ENCODE measurements at places on chromosomes 7 and 10.
A peak's percentile ranks its signal among the peaks of the same experiment; 100 is the strongest.

- no peak overlapping the region for H3K4me3 ChIP-seq
- H3K36me3 ChIP-seq, result no peaks in the 10 kb centered on the region
- no peak overlapping the region for H3K27ac ChIP-seq
Observed at GRCh38 chr7:151758622-151759540, 118.0 kb downstream of the PRKAG2 start.

DNA sequence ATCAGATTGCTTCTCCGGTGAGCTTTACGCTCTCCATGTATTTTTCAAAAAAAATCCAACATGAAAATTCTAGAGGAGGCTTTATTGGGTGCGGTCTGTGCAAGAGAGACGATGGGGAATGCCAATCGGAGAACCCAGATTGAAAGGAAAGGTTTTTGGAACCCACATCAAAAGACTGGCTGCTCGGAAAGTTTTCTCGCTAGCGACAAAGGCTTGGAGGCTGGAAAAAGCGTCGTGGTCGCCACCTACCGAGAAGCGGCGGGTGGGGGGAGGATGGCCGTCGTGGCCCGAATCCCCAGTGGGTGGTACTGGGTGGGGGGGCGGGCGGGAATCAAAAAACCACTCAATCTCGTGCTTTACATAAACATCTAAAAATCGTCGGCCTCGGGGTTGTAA is 1.1 kb upstream of the GTF2I start:
- peaks cover 6% of the 10 kb centered on the region for H3K4me1 ChIP-seq
- no peaks in the 10 kb centered on the region for H3K36me3 ChIP-seq
- no peak for DNase-seq
- H3K4me3 ChIP-seq, result no peak overlapping the region

DNA sequence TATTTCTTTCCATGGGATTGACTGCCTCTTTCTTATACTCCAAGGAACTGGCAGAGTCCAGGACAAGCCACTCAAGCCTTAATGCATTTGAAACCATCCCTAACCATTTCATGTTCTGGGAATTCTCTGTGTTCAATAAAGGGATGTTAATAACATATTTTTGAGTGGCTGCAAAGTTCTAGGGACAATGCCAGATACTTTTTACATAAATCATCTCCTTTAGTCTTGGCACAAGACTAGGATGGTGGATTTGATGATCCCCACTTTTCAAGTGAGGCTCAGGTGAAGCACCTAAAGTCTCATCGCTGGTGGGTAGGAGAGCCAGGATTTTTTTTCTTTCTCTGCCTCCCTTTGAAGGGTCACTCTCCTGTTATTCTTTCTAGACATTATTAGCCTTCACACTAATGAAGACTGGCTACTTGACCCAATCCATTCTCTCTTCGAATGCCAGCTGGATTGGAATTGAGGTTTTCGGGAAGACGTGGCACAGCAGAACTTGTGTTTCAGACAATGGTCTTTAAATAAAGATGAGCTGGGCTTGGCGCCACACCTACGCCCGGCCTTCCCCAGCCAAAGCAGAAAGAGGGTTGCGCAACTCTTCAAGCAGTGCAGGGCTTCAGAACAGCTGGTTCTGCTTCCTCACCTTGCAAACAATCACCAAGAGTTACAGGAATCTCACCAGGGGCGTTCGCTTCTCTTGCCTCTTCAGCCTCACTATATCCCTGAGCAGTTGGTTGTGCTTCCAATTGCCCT is 73.8 kb upstream of the BMPER start:
- no peak overlapping the region for H3K4me3 ChIP-seq
- H3K4me1 ChIP-seq, result no peaks in the 10 kb centered on the region
- H3K27me3 ChIP-seq, result no peaks in the 10 kb centered on the region
- DNase-seq, result no peak
- H3K27ac ChIP-seq, result no peak overlapping the region

DNA sequence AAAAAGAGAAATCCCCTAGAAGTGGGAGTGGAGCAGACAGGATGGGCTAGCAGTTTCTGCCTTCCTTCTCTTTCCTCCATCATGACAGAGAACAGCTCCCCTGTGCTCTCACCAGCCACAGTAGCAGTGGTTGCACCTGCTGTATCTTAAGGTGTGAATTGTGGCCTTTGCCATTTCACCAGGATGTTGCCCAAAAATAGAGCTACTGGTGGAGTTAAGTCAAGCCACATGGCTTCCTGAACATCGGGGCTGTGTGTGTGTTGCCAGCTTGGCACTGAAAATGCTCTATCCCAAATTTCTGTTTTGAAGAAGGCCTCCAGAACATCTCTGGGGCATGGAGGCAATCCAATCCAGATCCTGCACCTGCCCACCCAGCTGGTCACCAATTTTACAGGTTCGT is 348.7 kb downstream of the EXOC4 start:
- H3K36me3 ChIP-seq, result no peaks in the 10 kb centered on the region
- no peak for DNase-seq
- H3K27ac ChIP-seq, result no peak overlapping the region
- no peaks in the 10 kb centered on the region for H3K4me1 ChIP-seq
- no peak overlapping the region for H3K4me3 ChIP-seq

DNA sequence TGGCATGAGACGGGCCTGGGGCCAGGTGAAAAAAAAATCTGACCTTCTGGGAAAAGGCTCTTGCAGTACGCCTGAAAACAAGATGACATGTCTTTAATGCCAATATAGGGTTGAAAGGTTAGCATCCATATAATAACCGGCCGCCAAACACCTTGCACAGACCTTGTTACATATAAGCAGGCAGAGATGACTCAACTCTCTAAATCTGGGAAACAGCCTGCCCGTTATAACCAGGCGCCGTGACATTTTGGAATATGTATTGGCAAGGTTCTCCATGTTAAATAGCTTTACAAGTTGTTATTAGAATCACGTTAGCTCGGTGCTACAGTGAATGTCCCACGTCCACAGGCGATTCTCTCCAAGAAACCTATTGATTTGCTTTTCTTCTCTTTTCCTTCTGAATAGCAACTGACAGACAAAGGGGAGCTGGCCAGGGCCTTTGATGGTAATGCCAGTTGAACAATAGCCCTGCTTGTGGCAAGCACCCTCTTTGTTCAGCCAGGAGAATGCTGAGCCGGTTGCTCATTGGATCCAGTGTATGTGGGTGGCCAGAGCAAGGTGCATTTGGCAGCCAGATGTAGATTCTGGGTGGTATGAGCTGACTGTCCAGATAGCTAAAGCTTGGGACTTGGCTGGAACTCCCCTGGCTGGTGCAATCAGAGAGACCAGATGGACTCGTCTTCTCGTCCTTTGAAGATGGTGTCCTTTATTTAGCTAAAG is 80.1 kb upstream of the AUTS2 start:
- DNase-seq, result no peak
- H3K36me3 ChIP-seq, result no peaks in the 10 kb centered on the region
- H3K27me3 ChIP-seq, result no peaks in the 10 kb centered on the region
- H3K4me3 ChIP-seq, result no peak overlapping the region
- no peak overlapping the region for H3K27ac ChIP-seq
- no peaks in the 10 kb centered on the region for H3K4me1 ChIP-seq

GRCh38 chr10:23344241-23344841 is at the start of gene C10orf67:
C10orf67 (minus strand) TSS chr10:23344797; CDS start chr10:23344774, 23 bp downstream.
- H3K4me1 ChIP-seq, result no peaks in the 10 kb centered on the region
- no peaks in the 10 kb centered on the region for H3K27me3 ChIP-seq
- H3K27ac ChIP-seq, result no peak within 1 kb of the TSS
- no peaks in the 10 kb centered on the region for H3K36me3 ChIP-seq

DNA sequence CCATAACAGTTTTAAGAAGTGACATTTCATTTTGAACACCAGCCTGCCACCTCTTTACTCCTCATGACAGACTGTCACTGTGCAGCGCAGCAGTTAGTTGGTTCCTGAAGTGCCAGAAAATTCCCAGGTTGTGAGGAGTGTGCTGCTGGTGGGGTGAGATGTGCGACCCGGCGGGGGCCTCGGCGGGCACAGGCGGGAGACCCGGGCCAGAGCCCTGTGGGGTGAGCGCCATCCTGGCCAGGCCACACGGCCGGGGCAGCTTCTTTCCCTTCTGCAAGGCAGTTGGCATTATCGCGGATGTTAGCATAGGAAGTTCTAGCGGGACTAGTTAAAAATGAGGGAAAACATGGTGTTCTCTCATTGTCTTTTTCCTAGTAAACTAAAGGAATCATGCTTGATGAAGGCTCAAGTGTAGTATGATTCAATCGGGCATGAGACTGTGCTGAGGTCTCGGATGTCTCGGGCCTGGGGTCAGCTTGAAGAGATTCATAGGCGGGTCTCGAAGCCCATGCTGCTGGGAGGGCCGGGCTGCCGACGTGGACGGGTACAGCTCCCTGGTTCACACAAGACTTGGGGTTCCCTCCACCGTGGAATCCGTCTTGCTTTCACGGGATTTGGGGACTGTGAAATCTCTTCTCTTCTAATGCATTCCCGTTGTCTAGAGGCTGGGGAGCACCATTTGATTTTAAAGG is 56.1 kb downstream of the MGMT start:
- H3K36me3 ChIP-seq, result no peaks in the 10 kb centered on the region
- H3K4me1 ChIP-seq, result peaks cover 2% of the 10 kb centered on the region
- H3K27me3 ChIP-seq, result no peaks in the 10 kb centered on the region
- H3K27ac ChIP-seq, result no peak overlapping the region

DNA sequence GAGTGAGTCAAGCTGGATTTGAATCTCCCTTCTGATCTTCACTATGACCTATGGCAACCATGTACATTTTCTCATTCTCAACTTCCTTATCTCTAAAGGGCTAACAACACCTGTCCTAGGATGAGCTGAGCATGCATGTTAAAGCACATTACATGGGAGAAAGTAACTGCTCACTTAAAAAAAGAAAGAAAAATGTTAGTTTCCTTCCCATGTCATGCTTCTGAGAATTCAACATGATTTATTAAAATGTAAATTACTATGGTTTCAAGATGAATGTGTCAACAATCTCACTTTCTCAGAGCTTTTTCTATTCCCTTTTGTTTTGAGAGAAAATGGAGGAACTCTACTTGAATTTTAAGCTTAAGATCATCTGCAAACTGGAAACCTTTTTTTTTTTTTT is 295.3 kb downstream of the SKIDA1 start:
- H3K27ac ChIP-seq, result no peak overlapping the region
- no peak for DNase-seq
- H3K36me3 ChIP-seq, result no peaks in the 10 kb centered on the region
- H3K4me3 ChIP-seq, result no peak overlapping the region

DNA sequence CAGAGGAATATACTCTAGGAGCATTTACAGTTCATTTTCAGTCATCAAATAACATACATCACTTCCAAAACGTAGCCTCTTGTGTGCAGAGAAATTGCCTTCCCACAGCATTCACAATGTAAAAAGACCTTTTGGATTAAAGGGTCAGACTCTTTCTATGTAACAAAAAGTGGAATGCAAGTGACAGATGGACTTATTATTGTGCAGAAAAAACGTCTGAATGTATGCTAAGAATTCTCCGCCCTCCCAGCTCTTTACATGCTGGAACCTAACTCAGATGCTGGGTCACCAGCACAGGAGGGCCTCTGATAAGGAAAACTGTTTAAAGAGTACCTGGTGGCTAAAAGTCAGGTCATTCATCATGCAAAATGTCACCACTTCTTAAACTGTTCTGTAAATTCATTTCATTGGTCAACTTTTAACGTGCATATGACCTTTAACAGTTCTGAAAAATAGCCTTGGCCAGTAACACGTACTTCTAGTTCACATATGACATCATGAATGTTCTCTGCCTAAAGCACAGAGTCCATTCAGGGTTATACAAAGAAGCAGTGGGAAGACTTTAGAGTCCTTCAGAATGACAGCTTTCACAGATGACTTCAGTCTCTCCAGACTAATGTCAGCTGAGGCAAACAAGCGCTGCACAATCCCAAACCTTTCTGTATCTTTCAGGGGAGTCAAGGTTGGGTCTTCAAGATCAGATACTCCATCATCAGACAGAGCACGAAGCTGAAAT is 58.6 kb downstream of the GSDME start:
- DNase-seq, result no peak
- no peak overlapping the region for H3K4me3 ChIP-seq
- H3K27me3 ChIP-seq, result no peaks in the 10 kb centered on the region
- no peak overlapping the region for H3K27ac ChIP-seq
- H3K36me3 ChIP-seq, result no peaks in the 10 kb centered on the region

- no peaks in the 10 kb centered on the region for H3K36me3 ChIP-seq
- H3K27me3 ChIP-seq, result no peaks in the 10 kb centered on the region
Observed at GRCh38 chr7:112105584-112106530, 100.3 kb downstream of the DOCK4 start.

DNA sequence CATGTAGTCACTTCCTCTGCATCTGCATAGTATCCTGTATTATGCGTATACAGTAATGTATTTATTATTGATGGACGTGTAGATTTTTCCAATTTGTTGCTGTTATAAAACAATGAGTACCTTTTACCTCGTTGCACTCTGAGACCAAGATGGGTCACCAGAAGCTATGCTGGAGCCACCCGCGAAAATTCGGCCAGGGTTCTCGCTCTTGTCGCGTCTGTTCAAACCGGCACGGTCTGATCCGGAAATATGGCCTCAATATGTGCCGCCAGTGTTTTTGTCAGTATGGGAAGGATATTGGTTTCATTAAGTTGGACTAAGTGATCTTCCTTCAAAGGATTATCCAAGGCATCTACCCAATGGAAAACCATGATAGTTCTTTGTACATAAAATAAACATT is 1.0 kb downstream of the PSMC2 start:
- no peak overlapping the region for H3K27ac ChIP-seq
- H3K4me1 ChIP-seq, result no peaks in the 10 kb centered on the region
- H3K36me3 ChIP-seq, result no peaks in the 10 kb centered on the region
- H3K4me3 ChIP-seq, result peak overlapping the region; percentile 17
- DNase-seq, result no peak

- no peak within 1 kb of the TSS for H3K27ac ChIP-seq
- H3K4me3 ChIP-seq, result peak within 1 kb of the TSS; percentile 22
- DNase-seq, result peak; percentile 21
- H3K36me3 ChIP-seq, result no peaks in the 10 kb centered on the region
- no peaks in the 10 kb centered on the region for H3K4me1 ChIP-seq
- H3K27me3 ChIP-seq, result peaks cover 19% of the 10 kb centered on the region
Observed at GRCh38 chr7:90320801-90321494, at the start of gene FAM237B. FAM237B (minus strand) TSS chr7:90321304; CDS start chr7:90319748, 1,556 bp downstream.

DNA sequence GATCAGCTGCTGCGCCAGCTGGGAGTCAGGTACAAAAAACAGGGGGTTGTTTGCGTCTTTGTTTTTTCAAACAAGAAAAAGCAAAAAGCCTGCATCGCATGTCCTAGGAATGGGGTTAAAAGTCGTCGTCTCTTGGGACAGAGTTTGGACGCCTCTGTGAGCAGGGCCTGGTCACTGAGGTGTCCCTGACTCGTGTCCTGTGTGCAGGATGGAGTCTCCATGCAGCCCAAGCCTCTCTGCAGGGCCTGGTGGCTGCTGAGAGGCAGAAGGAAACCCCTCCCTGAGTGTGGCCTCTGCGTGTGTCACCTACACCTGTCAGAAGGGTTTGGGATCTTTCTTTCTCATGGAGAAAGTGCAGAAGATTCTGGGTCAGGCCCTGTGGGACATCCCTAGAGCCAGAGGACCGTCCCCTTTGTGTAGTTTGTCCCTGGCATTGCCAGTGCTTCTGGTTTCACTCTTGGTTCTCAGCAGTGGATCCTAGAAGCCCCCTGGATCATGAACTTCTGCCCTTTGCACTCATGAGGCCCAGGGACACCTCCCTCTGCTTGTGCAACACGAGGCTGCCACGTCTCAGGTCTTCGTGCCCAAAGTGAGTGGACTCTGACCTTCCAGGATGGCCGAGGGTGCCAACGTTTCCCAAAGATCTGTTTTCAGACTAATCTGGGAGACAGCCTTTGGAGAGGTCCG is 75.0 kb downstream of the PRKAG2 start:
- DNase-seq, result no peak
- H3K27ac ChIP-seq, result no peak overlapping the region
- no peaks in the 10 kb centered on the region for H3K36me3 ChIP-seq
- H3K27me3 ChIP-seq, result no peaks in the 10 kb centered on the region

GRCh38 chr7:738723-739454 is 11.8 kb upstream of the PRKAR1B start:
- no peaks in the 10 kb centered on the region for H3K36me3 ChIP-seq
- no peak for DNase-seq
- H3K27ac ChIP-seq, result no peak overlapping the region
- H3K4me3 ChIP-seq, result no peak overlapping the region
